ENCODE measurements at places on chromosomes 4 and X.

GRCh38 chrX:25288676-25289075 lies 272.9 kb upstream of the ARX start:
- no peak for DNase-seq

DNA sequence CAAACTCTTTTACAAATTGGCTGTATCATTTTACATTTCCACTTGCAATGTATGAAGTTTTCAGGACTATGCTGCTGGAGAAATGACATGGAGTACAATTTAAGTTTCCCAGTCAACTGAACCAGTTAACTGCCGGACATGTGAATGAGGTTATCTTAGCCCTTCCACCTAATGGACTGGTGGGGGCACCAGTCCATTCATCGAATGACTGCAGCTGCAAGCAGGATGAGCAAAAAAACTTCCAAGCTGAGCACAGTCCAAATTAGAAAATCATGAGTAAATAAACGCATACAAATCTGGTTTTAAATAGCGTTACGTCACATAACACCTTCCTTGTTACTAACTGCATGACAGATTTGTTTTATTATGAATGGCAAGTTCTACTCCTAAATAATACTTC lies 1131.5 kb downstream of the PCDH18 start:
- DNase-seq, result no peak

- peak; percentile 46 for DNase-seq
Observed at GRCh38 chrX:128769495-128769894, 717.3 kb upstream of the ACTRT1 start.

- peak; percentile 38 for DNase-seq
Observed at GRCh38 chrX:107154787-107155620, 36.4 kb upstream of the RBM41 start.

DNA sequence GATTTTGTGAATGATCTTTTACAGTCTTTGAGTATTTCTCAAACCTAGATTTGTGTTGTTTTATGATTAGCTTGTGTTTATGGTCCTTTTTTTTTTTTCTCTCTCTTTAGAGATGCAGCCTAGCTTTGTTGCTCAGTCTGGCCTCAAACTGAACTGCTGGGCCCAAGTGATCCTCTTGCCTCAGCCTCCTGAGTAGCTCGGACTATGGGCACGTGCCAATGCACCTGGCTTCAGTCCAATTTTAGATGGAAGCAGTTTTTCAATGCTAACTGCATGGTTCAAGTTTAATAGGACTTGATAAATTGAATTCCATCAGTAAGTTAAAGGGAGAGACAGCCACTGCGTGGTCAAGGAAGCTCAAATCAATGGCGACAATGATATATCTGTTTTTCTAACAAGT lies 3.8 kb upstream of the FGG start:
- no peak for DNase-seq

DNA sequence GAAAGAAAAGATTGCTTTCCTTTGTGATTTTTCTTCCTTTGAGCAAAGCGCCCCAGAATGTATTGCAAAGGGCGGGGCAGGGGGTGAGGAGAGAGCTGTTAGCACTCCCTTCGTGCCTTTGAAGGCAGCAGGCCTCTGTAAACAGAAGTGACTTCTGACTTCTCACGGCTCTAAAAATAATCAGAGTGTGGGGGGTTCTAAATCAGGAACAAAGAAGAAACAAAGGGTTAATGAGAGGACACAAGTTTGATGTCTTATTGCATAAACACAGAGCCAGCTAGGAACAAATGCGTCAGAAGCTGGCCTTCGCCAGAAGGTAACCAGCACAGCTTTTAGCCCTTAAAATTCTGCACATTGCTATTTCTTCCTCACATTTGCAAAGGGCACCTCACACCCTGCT lies 626.2 kb downstream of the MID1IP1 start:
- peak; percentile 74 for DNase-seq

DNA sequence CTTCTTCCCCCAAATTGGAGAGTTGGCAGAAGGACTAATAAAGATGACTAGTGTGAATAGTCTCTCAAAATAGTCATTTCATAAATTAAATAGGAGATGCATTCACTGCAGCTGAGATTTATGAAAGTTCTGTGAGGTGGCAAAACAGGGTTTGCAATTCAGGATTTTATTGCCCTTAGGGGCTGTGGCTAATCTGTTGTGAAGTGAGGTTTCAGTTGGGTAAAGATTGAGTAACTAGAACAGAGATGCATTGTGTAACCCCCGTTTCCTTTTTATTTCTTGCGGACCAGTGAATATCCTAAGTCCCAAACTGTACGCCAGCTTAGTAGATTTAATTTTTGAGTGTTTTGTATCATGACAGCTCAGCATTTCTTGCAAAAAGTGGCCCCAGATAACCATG lies 16.2 kb upstream of the SCRG1 start:
- DNase-seq, result no peak

DNA sequence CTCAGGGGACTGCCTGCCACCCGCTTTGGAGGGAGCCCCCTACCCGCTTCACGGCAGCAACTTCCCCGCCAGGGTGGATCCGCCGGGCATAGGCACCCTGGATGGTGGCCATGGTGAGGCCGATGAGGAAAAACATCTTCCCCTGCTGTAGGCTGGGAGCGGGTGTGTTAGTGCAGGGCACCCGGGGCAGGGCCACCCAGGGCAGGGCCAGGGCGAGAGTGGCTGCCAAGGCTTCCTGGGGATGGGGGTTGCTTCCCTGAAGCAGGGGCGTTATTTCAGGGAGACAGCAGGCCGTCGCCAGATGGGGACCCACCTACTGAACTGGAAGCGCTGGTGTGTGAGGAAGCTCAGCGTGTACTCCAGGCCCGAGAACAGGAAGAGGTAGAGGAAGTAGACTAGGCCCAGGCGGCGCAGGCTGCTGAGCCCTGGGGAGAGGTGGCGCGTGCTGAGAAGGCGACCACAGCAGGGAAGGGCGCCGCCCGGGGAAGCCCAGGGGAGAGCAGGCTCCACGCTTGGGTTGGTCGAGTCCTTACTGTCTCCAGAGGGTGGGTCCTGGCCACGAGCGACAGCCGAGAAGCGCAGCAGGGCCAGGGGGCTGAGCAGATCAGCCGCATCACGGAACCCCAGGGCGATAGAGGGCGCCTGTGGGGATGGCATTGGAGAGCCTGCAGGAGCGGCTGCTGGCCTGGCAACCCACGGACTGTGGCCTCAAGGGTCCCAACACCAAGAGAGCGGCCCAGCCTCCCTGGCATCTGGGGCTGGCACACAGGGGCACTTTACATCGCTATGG lies 31.5 kb downstream of the NOP14 start:
- no peak for DNase-seq

DNA sequence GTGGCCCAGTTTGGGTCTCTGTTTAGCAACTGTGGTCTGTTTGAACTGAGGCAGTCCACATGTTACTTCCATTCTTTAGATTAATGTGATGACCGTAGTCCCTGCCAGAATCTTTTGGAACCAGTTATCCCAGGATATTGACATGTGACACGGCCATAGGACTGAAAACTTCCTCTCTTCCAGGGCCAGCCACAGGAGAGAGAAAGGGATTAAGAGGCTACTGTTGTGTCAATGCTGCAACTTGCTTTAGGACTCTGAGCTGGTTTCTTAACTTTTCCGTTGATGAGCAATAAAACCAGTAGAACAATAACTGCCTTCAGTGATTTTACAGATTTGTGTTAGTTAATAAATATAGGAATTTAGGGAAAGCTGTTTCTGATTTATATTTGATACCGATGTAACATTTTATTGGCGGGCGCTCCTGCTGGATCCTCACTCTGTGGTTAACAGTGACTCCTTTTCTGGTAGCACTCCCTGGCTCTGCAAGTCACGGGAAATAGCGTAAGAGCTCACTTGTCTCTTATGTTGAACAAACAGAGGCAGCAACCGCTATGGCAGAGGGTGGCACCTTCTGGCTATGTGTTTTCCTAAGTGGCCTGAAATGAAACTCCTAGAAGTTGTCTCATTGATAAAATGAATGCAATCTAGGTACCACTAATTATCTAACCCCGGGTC lies 2.5 kb downstream of the TENM3 start:
- no peak for DNase-seq

DNA sequence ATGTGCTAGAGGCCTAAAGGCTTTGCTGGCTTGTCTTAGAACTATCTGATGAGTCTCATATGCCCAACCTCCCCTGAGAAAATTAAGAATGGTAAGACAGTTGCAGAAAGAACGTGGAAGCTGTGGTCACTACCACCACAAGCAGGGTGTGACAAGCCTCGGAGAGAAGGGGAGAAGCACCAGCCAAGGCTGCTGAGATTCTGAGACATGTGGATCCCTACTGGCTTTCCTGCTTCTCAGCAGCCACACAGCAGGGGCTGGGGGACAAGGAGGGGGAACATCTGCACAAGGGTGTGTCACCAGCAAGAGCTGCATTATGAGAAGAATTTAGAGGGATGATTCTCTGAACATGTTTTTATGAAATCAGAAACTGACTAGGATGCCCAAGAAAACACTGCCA lies 19.4 kb downstream of the TAPT1 start:
- DNase-seq, result no peak

DNA sequence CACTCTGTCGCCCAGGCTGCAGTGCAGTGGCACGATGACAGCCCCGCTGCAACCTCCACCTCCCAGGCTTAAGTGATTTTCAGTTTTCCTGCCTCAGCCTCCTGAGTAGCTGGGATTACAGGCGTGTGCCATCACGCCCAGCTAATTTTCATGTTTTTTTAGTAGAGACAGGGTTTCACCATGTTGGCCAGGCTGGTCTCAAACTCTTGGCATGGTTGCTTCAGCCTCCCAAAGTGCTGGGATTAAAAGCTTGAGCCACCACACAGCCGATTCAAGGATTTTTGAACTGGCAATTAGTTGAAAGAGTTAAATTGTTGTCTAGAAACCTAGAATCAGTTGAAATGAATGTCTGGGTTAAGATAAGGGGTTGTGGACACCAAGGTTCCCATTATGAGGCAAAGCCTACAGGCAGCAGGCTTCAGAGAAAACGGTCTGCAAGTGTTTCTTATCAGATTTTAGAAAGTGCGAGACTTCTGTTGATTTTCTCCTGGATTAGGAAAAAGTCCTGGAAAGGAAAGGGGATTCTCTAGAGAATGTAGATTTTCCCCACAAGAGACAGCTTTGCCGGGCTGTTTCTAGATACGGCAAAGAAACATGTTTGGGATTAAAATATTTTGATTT lies 8.3 kb upstream of the CCNI start:
- DNase-seq, result no peak

DNA sequence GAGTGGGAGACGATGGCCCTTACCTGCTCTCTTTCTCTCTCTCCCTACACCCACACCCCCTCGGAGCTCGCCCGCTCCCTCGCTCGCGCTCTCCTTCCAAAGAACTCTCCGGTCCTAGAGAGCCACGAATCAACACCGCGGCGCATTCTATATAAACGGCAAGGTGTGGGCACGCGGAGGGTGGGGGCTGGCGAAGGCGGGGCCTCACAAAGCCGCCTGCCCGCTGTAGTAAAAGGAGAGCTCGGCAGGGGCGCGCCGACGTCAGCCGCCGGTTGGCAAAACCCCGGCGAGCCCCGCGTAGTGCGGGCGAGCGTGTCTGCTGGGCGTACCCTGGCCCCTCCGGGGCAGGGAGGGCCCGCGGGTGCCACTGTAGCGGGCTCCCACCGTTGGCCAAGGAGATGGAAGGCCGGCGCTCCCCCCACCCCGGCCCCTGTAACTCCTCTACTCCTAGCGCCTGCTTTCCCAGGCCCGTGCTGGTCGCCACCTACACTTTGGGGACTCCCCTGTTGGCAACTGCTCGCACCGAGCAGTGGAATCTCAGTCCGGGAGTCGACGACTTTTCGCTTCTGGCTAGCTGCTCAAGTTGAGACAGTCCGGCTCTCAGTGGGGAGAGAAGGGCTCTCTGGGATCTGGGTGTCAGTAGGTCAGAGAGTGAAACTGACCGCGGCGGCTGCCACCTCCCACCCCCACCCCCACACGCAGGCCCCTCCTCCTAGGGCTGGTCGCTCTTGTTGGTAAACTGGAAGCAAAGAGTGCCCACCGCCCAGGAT lies 325.5 kb upstream of the F9 start:
- DNase-seq, result no peak

- peak; percentile 74 for DNase-seq
Observed at GRCh38 chrX:152904151-152905080, 6.5 kb downstream of the ZNF185 start.

GRCh38 chr4:87209696-87210095 lies 10.7 kb downstream of the KLHL8 start:
- DNase-seq, result no peak

- DNase-seq, result peak; percentile 4
Observed at GRCh38 chrX:118392716-118393115, 46.8 kb downstream of the WDR44 start.

- no peak for DNase-seq
Observed at GRCh38 chrX:119942173-119942819, 1.3 kb downstream of the NKAP start.

DNA sequence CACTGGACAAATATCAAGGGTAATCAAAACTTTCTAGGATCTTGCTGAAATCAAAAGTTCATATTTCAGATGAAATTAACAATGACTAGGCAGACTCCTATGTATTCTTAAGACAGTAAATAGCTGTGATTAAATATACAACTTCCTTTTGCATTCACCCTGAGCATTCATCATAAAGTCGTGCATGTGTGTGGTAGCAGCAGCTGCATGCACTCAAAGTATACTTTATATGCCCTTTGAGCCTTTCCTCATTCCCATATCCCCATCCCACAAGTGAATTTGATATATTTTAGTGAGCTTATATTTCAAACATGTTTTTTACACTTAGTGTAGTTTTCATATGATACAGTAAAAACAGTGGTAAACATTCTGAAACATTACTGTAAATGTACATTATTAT lies 959.0 kb downstream of the C4orf33 start:
- DNase-seq, result no peak

All from mesenchymal stem cell (in vitro differentiated cells and primary cell).